ENCODE measurements at places on chromosomes 11 and 22.

DNA sequence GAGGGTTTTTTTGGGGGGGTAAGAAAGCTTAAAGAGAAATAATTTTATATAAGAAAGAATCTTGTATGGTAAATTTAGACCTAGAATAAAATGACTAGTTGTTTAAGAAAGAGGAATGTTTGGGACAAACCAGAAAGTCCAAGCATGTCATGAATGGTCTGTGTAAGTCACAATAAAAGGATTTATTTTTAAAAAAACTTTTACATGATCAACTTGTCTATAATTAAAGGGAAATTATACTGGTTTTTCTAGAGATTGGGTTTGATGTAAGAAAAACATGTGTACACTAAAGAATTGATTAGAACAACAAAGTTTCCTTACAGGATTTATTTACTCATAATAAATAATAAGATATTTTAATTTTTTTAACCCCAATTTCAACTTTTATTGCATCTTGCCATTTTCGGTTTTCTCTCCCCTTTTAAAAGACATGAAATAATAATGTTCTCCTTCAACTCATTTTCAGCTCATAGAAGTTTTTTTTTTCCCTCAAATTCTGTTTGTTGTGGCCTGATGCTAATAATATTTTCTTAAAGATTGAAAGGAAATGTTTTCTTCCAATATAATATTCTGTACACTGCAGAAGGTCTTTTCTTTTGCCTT lies 35.4 kb upstream of the INCENP start:
- no peak for DNase-seq

DNA sequence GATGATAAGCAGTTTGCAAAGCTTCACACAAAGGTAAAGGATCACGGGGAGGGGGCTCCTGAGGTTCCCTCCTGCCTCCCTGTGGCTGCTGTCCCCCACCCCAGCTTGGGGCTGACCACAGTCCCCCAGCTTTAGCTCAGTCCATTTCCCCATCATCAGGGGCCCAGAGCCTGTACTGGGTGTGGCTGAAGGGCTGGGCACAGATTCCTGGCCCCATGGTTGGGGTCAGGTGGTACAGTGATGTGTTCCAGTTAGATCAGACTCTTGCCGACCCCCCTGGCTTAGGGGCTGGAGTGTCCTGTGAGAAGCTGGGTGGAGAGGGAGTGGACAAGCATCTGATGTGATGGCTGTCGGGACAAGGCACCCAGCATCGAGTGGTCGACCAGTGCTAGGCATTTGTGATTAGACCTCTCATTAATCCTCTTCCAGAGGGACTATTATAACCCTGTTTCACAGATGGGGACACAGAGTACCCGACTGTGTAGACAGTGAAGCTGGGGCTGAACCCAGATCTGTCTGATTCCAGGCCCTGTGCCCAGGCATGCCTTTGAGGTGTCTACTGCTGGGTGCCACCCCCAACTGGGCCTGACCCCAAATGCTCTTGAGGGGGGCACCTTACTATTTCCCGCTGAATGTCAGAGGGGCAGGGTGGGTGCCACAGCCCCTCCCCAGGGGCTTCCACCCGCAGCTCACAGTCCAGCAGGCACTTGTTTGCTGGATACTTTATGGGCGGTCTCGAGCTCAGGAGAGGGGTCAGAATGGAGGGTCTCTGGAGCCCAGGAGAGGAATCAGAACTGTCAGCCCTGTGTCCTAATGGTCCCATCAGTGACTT lies 4.3 kb downstream of the SHANK3 start:
- no peak for DNase-seq

DNA sequence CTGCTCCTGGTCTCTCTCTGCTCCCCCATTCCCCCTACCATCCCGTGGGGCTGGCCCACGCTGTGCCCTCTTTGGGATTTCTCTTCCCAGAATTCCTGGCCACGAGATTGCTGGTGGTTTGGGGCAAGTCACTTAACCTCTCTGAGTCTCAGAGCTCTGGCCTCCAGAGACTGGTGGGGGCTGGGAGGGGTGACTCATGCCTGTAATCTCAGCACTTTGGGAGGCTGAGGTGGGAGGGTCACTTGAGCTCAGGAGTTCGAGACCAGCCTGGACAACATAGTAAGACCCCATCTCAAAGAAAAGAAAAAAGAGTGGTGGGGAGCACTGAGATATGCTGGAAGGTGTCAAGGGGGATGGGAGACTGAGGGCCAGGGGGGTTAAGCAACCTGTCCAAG lies 18.3 kb downstream of the OTUB1 start:
- no peak for DNase-seq

DNA sequence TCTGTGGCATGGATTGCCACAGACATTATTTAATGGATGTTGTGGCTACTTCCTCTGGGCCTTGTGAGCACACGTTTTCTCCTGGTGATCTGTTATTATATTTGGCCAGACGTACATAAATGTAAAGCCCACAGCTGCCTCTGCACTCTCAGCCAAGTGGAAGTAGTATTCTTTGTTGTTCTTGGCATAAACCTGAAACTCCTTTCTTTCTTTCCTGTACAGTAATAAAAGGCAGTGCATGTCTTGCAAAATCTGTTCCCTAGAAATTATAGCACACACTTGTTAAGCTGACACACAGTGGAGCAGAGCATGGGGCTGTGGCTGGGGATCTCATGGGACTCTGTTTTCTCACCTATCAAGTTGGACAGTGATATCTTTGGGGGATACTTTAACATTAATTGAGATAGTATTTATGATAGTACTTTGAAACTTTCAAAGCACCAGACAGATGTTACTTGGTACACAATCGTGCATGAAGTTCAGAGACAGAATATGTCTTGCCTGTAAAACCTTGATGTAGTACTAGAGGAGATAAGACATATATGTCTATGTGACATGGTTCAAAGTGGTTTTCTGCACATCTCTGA lies 20.9 kb downstream of the PANX1 start:
- DNase-seq = no peak

DNA sequence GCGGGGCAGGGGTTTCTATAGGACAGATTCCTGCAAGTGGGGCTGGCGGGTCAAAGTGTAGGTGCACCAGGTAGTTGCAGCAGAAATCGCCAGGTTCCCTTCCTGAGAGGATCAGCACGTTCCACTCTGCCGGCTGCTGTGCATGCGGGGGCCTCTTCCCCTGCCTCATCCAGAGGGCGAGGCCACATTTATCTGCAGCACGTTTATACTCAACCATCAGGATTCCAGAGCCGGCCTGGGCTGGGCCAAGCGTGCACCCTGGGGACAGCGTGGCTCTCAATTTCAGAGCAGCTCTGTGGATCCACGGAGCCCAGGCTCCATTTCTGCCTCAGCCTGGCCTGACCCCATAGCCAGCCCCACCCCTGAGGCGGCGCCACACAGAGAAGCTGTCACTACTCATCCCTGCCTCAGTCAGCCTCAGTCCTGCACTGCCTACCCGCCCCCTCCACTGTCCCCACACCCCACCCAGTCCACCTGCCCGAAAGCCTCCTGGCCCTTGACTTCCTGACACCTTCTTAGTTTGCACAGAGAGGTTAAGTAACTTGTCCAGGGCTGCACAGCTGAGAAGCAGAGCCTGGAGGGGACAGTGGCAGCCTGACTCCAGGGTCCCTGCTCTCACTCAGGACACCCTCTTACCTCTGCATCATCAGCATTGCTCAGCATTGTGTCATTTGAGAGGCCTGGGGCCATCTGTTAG lies 45.9 kb upstream of the RTL6 start:
- no peak for DNase-seq

- DNase-seq = no peak
Observed at GRCh38 chr11:45725121-45725520, 59.7 kb upstream of the CHST1 start.

DNA sequence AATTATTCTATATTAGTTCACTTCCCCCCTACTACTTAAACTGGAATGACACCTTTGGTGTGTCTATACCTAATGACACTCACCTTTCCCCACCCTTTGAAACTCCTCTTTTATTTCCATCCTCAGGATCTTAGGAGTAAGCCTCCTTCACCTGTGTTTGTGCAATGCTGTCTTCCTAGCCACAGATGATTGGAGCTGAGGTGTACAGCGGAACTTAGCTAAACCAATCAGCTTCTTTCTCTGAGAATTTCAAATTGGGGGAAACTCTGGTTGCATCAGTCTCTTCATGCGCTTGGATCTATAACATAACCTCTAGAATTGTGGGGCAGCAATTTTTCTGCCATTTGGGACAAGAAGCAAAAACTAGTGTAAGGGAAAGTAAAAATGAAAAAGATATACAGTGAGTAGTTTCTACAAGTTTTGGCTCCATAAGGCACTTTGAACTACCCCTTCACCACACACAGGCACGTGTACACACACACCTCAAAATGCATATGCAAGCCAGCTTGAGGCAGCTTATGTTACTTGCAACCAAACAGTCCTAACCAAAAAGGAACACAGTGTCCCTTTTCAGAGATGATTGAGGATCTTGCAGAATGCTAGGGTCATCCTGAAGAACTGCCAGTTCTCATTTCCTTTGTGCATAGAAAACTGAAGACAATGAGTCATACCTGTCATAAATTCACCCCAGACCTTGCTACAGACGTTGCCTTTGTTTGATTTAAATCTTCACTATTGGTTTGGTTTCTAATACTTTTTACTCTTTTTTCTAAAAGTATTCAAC lies 36.0 kb upstream of the LDLRAD3 start:
- DNase-seq = peak; percentile 62

- DNase-seq = no peak
Observed at GRCh38 chr11:35968386-35969088, 24.7 kb downstream of the LDLRAD3 start.

- peak; percentile 73 for DNase-seq
Observed at GRCh38 chr11:67303132-67303834, at the start of gene SSH3. Gene SSH3, plus strand, starts transcription at chr11:67303530. Its CDS starts 96 bp downstream, at chr11:67303626.

DNA sequence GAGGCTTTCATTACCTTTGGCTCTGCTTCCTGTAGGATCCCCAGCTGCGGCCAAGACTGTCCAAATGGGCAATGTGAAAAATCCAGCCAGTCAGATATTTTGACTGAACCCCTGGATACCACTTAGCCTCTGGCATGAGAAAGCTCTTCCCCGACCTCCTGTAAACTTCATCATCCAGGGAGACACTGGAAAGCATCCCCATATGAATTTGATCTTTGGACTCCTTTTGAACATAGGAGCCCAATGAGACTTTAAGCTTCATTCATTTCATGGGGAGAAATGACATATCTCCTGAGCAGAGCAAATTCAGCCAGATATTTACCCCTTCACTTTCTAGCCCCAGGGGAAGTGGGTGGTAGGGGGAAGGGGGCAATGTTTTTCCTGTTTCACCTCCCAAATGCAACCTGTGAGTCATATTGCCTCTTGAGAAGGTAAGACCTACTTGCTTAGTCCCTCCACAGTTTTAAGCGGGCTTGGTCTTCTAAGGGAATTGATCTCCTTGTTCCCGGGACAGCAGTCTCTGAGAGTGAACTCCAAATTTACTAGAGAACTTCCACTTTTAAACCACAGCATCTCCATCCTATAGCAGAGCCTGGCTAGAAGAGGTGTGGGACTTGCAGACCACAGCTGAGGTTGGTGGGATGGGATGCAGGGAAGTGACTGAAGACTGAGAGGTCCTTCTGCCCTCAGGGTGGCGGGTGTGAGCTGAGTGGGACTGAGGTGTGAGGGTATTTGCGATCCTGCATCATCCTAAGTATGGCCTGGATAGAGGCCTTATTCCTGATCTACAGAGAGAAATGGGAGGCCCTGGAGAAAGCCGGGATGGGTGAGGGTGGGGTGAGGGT lies 20.3 kb upstream of the POU2AF1 start:
- no peak for DNase-seq

DNA sequence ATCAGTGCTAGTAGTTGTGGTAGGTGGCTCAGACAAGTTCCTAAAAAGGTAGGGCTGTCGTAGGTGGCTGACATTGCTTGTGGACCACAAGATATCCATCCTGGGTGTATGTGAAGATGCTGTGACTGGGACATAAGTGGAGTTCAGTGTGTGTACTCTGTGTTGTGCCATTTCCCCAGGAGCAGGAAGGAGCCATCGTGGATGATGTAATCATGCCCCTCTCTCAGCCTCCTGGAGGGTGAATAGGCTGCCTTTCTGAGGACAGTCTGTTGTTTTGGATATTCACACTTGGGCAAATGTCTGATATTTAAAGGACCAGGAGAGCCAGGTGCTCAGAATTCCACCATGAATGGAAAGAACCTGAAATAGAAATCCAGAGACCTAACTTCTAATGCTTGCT lies 2.7 kb downstream of the HEPHL1 start:
- DNase-seq = no peak

- DNase-seq = no peak
Observed at GRCh38 chr11:2768471-2769408, 68.9 kb upstream of the KCNQ1OT1 start.

- no peak for DNase-seq
Observed at GRCh38 chr11:14310679-14311078, 48.3 kb downstream of the RRAS2 start.

DNA sequence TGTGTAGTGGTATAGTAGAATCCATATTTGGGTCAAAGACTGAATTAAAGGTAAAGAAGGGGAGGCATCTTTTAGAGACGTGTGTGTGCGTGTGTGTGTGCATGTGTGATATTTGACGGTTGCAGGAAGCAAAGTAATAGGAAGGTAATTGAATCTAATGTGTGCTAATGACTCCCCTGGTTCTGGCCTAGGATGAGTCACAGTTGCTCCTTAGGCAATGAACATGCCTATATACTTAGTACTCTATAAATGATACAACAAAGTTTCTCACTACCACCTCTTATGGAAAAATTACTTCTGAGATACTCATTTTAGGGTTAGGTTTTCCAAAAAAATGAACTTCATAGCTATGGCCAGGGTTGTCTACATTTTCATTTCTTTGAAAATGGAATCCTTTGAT lies 409.6 kb downstream of the GUCY1A2 start:
- DNase-seq = no peak

- DNase-seq = no peak
Observed at GRCh38 chr11:126533560-126533959, 178.1 kb downstream of the ST3GAL4 start.

DNA sequence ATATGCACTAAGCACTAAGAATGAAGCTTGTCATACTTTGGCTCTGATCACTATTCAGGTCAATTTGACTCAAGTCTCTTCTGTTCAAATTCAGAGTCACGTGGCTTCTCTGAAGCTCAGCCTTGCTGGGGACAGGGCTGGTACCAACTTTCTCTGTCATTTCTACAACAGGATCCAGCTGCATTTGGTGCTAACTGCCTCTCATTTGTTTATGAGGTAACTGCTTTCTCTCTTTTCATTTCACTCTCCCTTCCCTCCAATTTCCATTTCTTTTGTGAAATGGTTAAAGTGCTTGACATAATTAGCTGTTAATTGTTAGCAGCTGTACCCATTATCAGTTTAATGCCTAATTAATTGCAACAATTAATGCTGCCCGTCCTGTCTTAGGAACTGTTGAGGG lies 259.7 kb upstream of the PLET1 start:
- DNase-seq = no peak

GRCh38 chr22:45515676-45516075 lies 13.0 kb downstream of the FBLN1 start:
- DNase-seq = no peak

GRCh38 chr11:66262191-66262590 lies 6.2 kb upstream of the RAB1B start:
- no peak for DNase-seq

All from inflammatory macrophage (primary cell).